ENCODE measurements at places on chromosomes 16 and 17.

- no peak for DNase-seq
Observed at GRCh38 chr17:21019976-21020586, 22.7 kb downstream of the USP22 start.

DNA sequence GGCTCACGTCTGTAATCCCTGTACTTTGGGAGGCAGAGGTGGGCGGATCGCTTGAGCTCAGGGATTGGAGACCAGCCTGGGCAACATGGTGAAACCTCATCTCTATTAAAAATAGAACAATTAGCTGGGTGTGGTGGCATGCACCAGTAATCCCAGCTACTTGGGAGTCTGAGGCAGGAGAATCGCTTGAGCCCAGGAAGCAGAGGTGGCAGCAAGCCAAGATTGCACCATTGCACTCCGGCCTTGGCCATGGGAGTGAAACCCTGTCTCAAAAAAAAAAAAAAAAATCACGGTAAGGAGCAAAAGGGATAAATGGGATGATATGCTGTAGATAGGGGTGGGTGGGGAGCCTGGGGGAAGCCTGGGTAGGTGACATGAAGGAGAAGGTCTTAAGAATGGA, 20.4 kb upstream of the TMEM98 start:
- no peak for DNase-seq

GRCh38 chr17:11747441-11747840, 149.2 kb downstream of the DNAH9 start:
- no peak for DNase-seq

DNA sequence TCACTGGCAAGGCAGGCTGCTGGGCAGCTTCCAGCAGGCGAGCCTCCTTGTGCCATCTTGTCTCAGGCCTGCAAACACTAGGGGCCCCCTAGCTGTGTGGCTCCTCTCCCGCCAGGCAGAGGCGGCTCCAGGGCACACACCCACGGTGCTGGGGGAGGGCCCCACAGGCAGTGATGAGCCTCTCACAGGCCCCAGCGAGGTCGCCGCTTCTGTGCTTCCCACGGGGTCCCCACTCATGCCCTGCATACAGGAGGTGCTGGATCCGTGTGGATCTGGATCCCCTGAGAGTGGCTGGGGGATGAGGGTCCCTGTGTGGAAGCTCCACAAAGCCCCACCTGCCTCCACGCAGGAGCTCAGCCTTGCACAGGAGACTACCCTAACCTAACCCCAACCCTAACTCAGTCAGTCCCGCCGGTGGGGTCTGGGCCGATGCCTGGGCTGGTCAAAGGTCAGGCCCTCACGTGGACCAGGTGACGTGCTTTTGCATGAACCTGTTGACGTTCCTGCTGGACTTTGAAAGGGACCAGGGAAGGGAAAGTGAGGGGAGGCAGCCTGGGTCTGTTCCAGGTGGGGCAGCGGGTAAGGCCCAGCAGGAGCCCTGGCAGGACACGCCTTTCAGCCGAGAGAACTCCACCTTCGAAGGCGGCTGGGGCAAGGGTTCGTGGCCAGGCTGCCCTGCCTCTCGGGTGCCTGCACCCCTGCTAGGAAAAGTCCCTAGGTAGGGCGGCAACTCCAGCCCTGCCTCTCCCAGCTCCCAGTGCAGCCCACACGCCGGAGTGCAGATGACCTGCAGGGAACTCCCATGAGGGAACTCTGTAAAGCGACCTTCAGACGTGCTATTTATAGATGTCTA, 5.2 kb downstream of the SECTM1 start:
- DNase-seq: no peak

GRCh38 chr16:84763629-84764028, 56.2 kb upstream of the CRISPLD2 start:
- DNase-seq: no peak

- no peak for DNase-seq
Observed at GRCh38 chr17:13153036-13153435, 135.2 kb upstream of the ELAC2 start.

DNA sequence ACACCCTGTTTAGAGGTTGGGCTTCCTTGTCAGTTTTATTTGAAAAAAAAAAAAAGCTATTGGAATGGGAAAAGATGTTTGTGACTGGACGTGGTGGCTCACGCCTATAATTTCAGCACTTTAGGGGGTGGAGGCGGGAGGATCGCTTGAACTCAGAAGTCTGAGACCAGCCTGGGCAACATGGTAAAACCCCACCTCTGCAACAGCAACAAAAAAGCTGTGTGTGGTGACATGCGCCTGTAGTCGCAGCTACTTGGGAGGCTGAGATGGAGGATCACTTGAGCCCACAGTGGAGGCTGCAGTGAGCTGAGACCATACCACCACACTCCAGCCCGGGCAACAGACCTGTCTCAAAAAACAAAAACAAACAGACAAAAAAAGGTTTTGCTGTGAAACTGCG, 66.1 kb upstream of the SIAH1 start:
- no peak for DNase-seq

DNA sequence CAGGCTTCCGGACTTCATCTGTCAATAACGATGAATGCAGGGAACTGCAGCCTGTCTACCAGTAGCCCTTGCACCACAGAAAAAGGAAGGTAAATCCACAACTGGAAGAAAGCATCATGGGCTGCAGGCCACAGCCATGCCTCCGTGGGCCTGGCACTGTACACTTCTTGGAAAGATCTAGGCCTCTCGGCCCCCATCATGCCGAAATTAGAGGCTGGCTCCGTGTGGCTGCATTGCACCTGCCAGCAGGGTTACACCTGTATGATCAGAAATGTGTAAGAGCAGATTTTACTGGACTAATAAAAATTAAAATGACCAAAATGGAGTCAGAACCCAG, 52.2 kb downstream of the SDK2 start:
- no peak for DNase-seq

DNA sequence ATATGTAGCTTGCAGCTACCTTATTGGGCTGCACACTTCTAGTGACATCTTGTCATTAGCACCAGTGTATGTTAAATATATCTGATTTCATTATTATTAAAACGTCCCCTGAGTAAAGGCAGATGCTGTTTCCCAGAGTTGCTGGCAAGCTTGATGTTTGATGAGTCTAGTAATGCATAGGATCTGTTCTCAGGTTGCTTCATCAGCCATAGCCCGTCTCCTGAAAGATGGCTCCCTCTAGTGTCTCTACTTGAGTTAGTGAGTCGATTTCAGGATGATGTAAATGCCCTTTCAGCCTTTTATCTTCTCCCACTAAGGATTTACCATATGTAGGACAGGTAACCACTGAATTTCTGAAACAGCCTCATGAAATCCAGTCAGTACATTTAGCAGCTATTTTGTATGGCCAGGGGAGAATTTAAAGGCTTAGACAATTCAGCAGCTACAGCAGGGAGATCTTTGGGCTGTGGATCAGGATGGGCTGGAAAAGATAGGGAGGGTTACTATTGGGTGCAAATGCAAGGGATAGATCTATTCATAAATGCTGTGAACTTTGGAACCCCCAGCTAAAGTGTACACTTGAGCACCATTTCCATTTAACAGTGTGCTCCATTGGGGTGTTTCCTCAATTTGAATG, 376.3 kb downstream of the CNTNAP4 start:
- peak; percentile 54 for DNase-seq

GRCh38 chr17:6753546-6753945, 2.3 kb upstream of the XAF1 start:
- DNase-seq: no peak

DNA sequence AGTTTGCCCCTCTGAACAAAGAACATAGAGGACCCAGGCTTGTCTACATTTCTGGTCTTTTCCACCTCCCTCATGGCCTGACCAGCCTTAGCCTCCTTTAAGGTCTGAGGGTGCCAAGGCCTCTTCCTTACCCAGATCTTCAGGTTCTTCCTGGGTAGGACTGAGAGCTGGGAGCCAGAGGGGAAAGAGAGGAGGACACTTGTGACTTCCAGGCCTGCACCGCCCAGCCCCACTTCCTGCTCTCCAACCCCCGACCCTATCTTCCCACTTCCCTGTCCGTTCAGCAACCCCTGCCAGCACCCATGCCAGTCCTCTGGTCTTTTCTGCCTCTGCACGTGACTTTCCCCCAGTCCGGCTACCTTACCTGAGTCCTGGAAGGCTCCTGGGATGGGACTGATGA, 534 bp downstream of the PRSS36 start:
- no peak for DNase-seq

- no peak for DNase-seq
Observed at GRCh38 chr16:35908942-35909341, 2449.5 kb downstream of the TP53TG3F start.

DNA sequence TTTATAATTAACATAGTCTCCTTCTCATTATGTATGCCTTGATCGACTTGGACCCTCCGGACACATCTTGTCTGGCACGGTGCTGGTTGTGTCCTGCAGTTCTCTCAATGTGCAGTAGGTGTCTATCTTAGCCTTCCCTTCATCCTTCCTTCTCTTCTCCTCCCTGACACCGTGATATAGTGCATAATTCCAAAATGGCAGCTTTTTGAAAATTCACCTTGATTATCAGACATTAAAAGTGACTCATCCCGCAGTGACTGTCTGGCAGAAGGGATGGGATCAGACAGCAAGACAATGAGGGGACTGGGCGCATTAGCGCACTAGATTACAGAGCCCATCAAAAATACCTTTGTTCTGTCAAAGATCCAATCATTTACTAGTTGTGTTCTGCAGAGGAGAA, 70.0 kb upstream of the PMFBP1 start:
- peak; percentile 31 for DNase-seq

- DNase-seq: no peak
Observed at GRCh38 chr16:65775829-65776228, 590.7 kb upstream of the CDH5 start.

DNA sequence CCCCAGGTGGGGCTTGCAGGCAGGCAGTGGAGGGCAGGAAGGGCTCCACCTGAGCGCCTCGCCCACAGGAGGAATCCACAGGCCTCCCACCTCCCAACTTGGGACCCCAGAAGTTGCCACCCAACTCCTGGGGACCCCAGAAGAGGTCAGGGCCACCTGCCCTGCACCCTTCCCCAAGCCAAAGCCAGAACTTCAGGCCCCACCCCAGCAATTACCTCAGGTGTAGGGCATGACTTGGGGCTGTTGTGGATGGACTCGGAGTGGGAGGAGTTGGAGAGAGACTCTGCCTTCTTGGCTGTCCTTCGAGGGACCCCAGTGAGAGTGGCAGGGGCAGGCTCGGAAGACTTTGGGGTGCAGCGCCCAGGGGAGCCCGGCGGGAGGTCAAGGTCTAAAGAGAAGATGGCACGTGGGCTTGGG, 10.5 kb downstream of the TSPOAP1 start:
- no peak for DNase-seq

DNA sequence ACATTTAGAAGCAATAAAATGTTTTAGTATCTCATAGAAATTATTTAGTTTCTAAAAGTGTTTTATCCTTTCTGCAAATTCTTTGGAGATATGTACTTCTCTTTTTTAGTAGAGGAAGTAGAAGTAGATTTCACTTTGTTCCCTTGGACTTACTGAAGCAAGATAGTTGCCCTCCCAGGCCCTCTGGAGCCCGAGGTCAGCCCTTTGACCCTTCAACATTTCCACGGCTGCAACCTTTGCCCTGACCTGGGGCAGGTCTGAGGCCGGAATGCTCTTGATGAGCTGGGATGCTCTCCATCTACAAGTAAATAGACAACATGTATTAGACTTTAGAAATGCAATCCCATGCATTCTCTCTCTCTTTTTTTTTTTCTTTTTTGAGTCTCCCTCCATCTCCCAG, 167.5 kb downstream of the CDK5R1 start:
- DNase-seq: no peak

DNA sequence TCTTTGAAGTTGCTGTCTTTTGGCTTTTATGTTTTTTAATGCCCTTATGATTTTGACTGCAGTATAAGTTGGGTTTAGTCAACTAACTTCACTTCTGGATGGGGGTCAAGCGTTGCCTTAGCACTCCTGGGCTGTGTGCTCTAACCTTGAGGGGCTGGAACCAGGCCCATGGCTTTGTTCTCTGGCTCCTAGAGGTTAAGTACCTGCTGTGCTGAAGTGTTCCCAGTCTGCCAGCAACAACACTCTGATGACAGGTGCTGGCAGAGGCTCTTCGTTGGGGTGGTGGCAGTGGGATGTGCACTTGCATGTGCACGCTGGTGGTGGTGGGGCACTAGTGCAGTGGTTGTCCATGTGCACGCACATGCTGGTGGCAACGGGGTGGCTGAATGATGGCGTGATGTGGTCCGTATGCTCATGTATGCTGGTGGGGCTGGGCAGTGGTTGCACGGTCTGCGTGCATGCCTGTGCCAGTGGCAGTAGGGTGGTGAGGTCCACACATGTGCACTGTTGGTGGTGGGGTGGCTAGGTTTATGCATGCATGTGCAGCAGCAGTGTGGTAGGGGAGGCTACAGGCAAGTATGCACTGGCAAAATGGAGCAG, 447.8 kb upstream of the GOT2 start:
- DNase-seq: no peak

DNA sequence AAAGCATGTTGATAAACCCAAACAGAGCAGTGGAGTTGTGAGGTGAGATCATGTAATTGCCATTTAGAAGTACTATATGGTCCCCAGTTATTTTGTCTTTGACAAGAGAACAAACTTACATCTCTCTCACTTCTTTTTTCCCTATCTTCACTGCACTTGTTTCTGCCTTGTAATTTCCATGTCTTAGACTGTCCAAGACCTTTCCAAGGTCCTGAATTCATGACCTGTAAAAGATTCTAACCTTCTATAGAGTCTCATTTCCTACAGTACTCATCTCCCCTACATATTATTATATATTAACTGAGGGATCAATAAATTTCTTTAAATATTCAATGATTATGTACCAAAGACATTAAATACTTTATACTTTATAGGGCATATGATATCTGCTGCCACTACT, 295.3 kb upstream of the KIF2B start:
- DNase-seq: no peak

DNA sequence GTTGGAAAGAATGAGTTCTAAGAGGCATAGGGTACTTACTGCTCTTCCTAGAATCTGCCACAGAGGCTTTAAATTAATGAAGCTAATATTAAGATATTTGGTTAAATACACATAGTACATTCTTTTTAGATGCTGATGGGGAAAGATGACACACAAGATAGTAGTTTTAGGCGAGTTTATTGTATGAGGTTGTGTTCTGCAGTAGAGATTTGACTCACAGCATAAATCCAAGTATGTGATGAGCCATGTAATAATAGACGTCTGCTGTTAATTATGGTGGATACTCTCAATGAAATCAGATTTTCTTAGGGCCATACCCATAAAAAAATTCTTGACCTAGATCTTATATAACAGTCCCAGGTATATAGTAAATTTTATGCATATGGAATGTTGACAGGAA, 8.0 kb downstream of the TNRC6C start:
- DNase-seq: no peak

DNA sequence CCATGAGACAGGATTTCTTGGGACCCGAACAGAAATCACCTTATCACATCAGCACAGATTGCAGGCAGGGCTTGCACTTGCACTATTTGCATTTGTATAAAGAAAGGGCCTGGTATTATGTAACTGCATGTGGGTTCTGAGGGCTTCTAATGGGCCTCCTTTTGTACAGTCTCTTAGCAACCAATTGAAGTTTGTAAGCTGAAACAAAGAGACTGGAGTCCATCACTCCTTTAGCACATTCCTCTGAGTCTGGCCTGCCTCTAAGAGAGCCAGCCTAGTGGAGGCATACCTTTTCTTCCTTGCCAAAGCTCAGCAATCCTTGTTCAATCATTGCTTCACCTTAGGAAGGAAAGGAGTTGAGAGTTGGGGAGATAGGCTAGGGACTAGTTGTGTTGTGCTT, 387.1 kb downstream of the XYLT1 start:
- no peak for DNase-seq

Measured in NCI-H1930 (cell line).